ENCODE measurements at places on chromosomes 11 and 22.
A peak's percentile ranks its signal among the peaks of the same experiment; 100 is the strongest.

DNA sequence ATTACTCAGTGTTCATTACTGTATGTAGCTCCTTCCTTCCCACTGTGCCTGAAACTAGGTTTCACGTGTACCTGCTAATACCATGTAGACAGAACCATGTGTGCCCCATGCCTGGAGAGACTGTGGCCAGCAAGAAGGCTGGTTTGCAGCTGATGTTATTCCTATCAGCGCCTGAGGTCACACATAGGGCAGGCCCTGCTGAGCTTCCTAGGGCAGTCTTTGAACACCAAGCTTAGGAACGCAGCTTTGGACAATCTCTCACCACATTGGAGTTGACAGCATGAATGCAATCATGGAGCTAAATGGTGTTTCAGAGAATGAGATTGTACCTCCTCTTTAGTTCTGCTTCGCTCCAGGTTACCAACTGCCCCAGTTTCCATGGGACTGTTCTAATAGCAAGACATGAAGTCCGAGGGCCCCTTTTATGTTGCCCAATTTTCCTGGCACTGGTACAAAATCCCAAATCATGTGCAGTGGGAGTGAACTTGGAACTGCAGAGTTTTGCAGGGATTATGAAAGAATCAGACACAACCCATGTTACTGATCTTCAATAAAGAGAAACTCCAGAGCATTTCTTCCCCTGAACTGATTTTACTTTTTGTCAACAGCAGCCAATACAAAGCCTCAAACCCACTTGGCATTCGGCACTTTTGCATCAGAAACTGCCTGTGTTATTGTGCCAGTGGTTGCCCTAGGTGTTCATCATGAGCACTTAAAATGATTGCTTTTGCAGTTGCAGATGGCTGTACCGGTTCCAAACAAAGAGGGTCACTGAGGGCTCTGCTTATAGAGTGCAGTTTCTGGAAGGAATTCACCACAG is 154.2 kb upstream of the TTC12 start:
- DNase-seq: no peak

DNA sequence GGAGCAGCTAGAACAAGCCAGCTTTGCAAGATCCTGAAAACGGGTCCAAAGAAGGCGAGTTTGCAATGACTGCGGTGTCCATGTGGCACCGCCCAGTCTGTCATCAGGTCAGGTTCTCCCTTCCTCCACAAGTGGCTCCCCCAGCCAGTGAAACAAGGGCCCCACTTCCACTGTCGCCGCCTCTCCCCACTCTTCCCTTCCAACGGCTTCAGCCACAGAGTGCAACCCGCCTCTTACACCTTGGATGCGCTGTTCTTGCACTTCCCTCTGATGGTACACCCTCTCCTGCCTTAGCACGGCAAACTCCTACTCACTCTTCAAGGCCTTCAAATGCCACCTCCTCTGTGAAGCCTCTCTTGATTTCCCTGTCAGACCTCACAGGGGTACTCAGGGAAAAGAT is 10.8 kb upstream of the TCF20 start:
- no peak for DNase-seq

DNA sequence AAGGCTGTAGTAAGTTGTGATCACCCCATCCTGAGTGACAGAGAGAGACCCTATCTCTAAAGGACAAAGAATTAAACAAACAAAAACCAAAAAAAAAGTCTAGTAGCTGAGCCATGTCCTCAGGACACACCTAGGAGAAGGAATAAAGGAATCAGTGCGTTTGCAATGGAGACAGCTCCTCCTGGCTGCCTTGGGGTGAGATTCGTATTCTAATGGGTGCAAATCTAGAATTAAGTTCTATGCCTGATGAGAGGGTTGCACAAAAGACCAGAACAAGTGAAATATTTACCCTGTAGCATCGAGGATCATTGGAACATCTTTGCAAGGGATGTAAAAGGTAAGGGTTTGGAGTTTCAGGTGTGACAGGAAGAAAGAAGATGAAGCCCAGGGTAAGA is 70.3 kb upstream of the BMAL1 start:
- no peak for DNase-seq

GRCh38 chr22:48141301-48141700 is 1378.9 kb downstream of the TBC1D22A start:
- DNase-seq: no peak

- no peak for DNase-seq
Measured at GRCh38 chr11:109972939-109973338, 120.3 kb upstream of the ZC3H12C start.

DNA sequence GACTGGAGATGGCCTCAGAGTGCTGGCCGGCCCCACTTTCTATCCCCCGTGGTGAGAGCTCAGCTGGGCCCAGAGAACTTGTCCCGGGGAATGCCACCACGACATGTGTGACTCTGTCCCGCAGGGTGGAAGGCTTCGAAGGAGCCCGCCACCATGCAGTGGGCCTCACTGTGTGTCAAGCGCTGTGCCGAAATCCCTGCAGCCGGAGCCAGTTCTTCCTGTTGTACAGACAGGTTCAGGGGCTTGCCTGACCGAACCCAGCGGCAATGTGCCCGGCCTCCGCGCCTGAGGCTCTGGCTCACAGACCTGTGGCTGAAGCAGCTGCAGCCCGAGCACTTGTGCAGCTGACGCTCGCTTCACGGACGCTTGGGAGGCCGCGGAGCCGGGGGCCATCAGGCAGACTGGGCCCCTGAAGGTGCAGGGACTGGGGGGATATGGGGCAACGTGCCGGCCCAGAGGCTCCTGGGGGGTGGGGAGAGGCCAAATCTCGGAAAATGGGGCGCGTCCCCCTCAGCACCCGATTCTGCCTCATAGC is 650 bp downstream of the PPM1F start:
- DNase-seq: peak; percentile 34

- DNase-seq: no peak
Measured at GRCh38 chr11:15638386-15638787, 523.7 kb downstream of the INSC start.

DNA sequence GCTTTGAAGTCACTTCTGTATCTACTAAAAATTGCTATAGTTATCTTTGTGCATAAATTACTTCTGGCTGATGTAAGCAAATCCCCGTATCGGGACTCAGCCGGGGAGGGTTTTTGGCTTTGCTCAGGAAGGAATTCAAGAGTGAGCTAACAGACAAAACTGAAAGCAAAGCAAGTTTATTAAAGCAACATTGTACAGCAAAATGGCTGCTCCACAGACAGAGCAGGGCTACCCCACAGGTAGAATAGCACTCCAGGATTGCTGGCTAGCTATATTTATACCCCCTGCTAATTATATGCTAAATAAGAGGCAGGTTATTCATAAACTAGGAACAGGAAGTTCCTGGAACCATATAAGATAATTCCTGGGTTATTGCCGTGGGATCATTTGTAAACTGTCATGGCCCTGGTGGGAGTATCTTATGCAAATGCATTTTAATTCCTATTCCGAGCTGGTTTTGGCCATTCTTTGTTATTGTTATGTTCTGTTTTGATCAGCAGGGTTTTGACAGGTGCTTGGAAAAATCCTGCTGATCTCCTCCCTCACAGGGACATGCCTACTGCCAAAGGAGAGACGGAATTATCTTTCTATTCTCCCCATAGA is 15.2 kb downstream of the MIF start:
- no peak for DNase-seq

DNA sequence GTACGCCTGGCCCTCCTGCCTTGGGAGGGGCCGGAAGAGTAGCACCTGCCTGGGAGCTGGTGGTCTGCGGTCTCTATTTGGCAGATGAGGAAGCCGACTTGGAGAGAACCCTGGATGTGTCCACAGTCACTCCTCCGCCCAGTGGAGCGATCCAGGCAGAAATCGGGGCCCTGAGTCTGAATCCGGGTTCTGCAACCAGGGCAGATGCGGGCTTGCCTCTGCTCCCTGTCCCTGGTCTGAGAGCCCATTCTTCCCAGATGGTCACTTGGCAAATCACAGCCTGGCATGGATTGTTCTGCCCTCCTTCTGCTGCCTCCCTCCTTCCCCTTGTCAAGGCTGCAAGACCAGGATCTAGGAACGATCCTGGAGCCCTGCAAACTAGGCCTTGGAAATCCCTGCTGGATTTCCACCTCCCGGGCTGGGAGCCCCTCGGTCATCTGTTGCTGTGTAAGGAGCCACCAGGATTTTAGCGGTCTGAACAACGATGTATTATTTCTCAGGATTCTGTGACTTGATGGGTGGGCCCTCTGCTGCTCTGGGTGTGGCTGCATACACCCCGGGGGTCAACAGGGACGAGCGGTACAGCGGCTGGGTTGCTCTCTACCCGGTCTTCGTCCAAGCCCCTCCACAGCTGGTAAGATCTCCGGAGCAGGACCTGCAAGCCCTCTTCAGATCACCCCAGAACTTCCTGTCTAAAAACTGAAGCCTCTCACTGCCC is 2.0 kb upstream of the ASCL2 start:
- DNase-seq: no peak

DNA sequence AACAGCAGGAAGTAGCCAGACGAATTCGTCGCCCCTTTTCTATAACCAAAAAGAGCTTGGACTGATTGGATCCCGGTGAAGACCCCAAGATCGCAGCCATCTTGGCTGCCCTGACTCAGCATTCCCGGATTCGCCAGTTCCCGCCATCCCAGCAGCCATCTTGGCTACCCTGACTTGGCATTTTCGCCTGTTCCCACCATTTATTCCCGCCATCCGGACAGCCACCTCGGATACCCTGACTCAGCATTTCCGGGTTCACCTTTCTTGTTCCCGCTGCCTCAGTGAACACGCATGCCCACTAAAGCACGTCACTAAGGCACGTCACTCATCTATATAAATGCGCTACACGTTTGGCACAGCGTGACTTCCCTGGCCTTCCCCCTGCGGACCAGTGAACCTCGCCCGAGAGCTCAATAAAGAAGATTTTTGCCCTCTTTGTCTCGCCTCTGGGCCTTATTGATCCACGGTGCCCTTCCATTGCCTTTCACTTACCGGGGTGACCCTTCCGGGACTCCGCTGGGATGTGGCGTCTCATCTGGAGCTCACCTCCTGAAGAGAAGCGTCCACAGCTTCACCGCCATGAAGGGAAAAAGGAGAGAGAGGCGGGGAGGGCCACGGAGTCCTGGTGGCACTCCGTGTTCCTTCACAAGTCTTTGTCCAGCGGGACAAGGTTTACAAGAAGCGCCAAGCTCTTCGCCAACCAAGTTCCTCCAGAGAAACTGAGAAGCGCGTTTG is 4.0 kb upstream of the OR56A3 start:
- no peak for DNase-seq

GRCh38 chr11:39145346-39145745 is 2314.1 kb downstream of the LRRC4C start:
- DNase-seq: no peak

GRCh38 chr11:36628765-36629244 is 30.8 kb upstream of the RAG2 start:
- DNase-seq: no peak

GRCh38 chr22:50250555-50251476 is at the start of gene HDAC10:
HDAC10 (minus strand) TSS chr22:50251265; CDS start chr22:50251032, 233 bp downstream.
- peak; percentile 67 for DNase-seq

GRCh38 chr11:117863383-117863782 is 13.1 kb downstream of the FXYD6 start:
- DNase-seq: no peak

GRCh38 chr22:35202376-35202775 is 54.9 kb upstream of the HMGXB4 start:
- no peak for DNase-seq

- no peak for DNase-seq
Measured at GRCh38 chr11:93668171-93668570, 6.7 kb downstream of the CEP295 start.

- peak; percentile 71 for DNase-seq
Measured at GRCh38 chr11:107691000-107691750, 20.7 kb downstream of the SLN start.
